Astrocyte of the cerebellum (primary cell): ENCODE measurements at places on chromosomes 12 and 14.

DNA sequence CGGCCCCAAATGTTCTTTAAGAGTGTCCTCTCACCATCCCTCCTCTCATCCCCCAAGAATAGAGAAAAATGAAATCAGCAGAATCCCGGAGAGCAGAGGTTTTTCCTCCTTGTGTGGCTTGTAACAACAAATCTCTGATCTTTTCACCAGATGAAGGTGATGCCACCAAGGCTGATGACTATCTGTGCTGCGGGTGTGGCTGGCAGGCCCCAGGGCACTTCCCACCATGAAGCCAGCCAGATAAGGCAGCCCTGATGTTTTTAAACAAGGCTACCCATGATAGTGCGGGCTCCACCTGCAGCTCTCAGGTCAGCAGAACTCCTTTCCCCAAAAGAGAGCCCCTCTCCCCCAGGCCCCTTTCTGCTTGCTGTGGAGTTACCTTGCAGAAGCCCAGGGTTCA, 58.0 kb upstream of the PARP11 start:
- DNase-seq: no peak

DNA sequence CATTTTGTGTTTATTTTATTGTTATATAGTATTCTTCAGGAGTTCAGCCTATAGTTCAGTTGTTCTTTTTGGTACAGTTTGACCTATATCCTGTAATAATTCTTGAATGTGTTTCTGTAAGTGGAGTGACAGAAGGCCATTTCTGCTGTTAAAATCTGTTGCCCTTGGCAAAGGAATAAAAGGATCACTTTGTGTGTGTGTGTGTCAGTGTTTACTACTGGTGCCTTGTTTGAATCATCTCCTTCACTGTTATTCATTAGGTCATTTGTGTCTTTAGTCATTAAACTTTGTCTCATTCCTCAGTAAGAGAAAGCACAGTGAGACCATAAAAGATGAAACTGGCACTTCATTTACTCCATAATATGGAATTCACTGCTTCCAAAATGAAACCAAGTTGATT, 130.7 kb downstream of the TMTC2 start:
- no peak for DNase-seq

DNA sequence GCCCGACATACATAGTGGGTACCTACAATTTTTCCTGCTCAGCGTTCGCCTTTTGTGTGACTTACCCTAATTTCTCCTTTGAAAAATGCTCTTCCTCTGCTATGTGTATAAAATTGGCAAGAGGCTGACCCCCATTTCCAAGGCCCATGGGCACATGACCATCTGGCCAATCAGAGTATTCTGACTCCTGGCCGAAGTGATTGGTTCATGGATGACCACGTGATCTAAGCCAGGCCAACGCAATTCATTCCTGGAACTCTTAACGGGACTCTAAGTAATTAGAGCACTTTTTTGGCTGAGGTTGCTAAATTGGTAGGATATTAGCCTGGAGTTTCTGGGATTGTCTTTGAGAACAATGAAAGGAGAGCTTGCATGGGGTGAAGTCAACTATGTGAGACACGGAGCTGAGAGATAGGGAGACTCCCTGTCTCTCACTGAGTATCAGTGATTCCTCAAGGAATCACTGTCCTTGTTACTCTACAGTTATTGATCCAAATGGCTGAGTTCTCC, 110.1 kb upstream of the TBX3 start:
- no peak for DNase-seq

DNA sequence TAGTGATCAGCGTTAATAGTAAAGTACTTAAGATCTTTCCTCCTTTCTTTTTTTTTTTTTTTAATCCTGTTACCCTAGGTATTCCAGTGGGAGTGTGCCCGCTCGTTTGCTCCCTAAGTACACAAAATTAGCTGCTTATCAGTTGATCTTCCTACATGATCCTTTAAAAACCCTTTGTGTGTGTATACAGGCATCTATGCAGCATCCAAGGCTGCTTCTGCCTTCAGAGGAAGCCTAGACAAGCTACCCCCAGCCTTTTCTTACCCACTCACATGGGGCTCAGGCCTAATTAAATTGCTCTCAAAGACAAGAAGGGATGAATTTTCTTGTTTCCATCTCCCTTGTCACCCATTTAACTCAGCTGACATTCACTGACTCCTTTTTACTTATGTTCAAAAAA, 343.4 kb upstream of the LMO3 start:
- no peak for DNase-seq

DNA sequence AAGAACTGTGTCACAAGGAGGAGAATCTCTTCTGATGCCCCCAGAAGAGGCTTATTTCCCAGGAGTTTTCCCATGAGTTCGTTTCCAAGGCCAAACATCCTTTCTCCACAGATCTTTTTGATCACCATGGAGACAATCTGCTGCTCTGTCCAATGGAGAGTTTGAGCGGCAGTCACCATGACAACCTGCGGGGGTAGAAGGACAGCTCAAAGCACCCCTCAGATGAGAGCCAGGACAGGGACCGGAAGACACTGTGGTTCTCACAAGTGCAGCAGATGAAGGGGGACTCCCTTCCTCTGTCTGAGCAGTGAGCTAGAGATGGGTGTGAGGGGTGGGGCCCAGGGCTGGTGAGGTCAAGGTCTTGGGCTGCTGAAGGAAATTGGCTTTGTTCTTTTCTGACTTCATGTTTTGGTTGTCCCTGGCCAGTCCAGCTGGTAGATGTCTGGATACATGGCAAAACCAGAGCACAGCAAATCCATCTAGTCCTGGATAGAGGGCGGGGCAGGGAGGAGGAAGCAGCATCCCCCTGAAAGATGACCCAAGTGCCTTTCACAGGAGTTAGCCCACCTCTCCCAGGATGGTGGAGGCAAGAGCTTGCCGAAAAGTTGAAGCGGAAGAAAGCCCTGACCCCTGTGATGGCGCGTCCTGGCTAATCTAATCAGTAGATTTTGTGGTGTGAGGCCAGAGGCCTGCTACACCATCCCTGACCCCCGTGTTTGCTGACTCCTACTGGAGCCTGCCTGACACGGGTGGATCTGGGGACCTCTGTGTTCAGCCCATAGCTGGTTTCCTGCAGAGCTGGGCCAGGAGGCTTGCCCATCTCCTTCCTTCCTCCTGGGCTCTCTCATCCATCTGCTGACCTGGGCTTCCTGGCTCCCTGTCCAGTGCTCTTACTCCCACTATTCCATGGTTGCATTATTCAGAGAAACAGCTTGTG, 24.4 kb downstream of the DHRS2 start:
- no peak for DNase-seq

DNA sequence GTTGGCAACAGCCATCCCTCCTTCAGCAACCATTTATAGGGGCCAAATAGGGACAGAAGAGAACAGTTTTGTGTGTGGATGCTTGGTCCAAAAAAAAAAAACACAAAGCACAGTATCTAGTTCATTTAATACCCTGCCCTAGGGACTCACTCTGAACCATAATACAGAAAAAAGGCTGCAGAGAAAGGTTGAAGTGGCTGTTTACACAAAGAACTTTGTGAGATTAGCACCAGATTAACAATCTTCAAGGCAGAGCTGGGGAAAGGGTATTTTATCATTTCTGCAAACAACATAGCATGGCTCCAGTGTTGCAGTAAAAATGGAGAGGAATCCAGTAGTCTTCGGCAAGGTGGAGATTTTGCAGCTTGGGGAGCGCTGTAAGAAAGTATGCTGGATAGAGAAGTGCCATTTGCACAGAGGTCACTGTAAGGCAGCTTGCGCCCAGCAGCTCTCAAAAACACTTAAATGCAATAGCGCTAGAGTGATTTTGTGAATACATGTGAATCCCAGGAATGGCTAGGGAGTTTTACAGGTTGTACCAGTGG, 124.2 kb upstream of the PLEKHA5 start:
- no peak for DNase-seq

GRCh38 chr14:100813291-100813690, 12.6 kb upstream of the MEG3 start:
- DNase-seq: no peak

GRCh38 chr14:20419419-20419818, 6.1 kb upstream of the TEP1 start:
- no peak for DNase-seq

DNA sequence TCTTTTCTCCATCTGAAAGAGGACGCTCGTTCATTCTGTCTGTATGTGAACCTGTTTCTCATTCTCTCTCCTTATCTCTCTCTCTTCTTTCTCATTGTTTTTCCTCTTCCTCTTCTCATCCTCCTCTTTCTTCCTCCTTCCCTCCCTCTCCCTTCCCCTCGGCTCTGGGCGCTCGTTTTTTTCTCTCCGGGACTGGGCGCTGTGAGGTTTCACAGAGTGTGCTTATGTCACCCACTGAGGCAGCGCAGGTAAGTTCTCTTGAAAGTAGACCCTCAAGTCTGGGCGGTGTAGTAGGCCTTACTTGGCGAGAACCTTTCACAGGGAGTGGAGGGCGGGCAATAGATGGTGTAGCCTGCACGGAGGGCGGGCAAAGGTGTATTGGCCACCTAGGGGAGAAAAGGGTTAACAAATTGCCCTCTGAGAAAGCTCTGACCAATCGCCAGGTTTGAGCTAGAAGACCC, 4.5 kb upstream of the SIX1 start:
- DNase-seq: no peak

DNA sequence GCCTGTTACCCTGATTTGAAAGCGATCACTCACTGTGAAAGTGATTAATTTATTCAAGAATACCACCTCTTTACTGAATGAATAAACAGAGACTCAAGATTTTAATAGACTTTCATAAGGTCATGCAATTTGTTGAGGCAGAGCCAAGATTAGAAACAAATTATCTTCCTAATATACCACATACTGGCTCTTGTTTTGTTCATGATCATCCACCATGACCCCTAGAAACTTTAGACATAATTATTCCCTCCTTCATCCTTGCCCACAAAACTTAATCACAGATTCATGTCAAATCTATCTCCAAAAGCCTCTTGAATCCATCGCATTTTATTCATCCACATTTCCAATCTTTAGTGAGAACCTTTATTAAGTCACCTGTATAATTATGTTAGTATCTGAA, 152.3 kb downstream of the ATXN7L3B start:
- no peak for DNase-seq
